T-helper 1 cell (primary cell): ENCODE measurements at places on chromosomes 5 and 9.

GRCh38 chr9:117768750-117769395, 64.7 kb downstream of the TLR4 start:
- no peak for DNase-seq

DNA sequence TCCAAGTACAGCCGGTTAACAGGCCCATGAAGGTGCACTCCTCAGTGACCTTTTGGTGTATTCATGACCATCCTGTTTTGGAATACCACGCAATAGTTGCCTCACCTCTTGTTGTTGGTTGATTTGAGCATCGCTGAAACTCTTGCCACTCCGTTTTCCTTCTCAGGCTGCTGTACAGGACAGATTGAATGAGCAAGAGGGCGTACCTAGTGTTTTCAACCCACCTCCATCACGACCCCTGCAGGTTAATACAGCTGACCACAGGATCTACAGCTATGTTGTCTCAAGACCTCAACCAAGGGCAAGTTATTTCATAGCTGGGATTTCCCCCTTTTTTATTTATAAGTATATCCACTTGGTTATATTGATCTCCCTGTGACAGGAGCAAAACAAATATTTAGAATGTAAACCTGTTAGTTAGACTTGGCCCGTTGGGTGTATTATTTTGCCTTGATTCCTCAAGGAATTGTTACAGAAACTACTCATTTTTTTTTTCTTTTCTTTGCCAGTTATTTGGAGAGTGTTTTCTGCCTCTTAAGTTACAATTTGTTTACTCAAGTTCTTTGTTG, 38.1 kb downstream of the FAF2 start:
- no peak for DNase-seq

DNA sequence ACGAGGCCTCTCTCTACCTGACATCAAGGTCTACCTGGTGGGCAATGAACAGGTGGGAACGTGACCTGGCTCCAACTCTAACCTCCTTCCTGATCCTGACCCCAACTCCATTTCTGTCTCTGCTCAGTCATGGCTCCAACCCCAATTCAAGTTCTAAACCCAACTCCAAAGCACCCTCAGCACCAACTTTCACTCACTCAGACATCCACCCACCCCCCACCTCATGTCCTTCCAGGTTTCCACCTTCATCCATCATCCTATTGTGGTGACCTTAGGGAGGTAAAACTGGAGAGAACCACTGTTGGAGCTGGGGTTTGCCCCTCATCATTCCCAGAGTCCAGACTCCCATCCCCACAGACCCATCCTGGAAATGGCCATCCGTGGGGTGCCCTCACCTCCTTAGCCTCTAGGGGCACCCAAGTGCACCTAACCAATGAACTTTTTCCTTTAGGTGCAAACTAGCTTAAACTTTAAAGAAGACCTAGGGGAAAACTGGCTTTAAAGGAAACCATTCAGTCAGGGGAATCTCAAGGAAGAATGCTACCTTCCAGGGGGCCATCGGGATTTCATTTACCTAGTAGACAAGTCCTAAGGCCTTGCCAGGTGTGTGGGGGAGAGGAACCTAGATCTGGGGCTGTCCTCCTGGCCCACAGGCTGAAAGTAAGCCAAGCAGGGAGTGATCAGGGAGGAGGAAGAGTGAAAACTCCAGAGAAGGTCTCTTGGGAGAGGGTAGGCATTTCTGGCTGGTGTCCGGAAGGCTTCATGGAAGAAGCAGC, 11.3 kb downstream of the RGS14 start:
- DNase-seq, result no peak

DNA sequence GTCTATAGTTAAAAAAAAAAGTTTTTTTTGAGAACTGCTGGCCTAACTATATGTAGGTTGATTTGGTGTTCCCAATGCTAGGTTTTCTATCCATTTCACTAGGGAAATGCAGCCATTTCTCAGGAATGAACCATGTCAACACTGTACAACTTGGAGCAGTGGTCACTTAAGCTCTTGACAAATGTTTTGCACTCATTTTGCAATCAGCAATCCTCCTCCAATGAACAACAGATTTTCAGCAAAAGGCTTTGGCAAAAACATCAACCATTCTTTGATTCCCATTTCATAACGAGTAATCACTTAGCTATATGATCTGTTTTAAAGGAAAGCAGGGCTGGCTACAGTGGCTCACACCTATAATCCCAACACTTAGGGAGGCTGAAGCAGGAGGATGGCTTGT, 17.9 kb downstream of the STRBP start:
- no peak for DNase-seq

- no peak for DNase-seq
Observed at GRCh38 chr5:179265514-179266290, 79.6 kb downstream of the ADAMTS2 start.
